Cortex of kidney (tissue), 1 donor: ENCODE measurements at places on chromosomes 5 and 9.

- DNase-seq: no peak
These were observed 15.6 kb downstream of the RIOK2 start for GRCh38 chr5:97167435-97167834.

DNA sequence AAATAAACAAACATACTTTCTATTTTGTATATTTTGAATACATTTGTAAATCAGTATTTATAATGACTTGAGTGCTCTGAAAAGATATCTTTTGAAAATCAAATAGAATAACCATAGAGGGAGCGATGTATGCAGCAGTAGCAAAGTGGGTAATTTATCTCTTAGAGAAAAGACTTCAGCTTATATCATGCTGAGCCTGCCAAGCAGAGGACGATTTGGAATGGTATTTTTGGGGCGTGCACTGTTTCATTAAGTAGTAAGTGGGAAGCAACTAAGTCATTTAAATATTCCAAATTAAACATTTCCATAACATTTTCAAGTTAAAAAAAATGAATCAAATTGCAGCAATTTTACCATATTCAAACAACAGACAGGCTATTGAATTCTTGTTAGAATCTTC, 147.6 kb downstream of the CDH10 start:
- no peak for DNase-seq

GRCh38 chr9:136105398-136106135, 10.5 kb upstream of the NACC2 start:
- no peak for DNase-seq

DNA sequence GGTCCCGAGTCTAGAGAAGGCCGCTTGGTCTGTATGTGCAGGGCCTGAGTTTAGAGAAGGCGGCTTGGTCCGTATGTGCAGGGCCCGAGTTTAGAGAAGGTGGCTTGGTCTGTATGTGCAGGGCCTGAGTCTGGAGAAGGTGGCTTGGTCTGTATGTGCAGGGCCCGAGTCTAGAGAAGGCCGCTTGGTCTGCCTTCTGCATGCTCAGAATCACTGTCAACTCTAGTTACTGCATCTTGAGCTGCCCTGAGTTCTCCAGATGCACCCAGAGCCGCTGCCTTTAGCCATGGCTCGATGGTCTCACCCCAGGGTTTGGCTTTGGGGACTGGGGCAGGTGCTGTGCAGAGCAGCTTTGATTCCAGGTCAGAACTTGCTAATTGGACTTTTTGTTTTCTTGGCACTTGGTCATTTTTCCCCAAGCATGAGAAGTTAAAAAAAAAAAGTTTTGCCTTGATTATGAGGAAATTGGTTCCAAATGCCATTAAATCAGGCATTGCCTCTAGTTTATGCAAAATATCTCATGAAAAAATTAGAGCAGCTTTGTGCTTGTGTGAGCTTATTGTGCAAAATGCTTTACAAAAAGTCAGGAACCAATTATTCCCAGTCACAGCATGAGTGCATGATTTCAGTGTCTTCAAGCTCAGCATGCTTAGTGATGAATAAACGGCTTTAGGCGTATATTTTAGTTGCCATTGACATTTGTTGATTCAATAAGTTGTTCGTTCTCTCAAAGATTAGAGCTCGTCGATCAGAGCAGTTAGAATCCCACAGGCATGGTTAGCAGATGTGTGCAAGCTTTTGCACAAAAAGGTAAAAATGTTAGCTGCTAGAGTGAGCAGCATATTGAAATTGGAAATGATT, 25.4 kb upstream of the EXOC3 start:
- DNase-seq: no peak
